ENCODE measurements at places on chromosomes 13 and 19.

DNA sequence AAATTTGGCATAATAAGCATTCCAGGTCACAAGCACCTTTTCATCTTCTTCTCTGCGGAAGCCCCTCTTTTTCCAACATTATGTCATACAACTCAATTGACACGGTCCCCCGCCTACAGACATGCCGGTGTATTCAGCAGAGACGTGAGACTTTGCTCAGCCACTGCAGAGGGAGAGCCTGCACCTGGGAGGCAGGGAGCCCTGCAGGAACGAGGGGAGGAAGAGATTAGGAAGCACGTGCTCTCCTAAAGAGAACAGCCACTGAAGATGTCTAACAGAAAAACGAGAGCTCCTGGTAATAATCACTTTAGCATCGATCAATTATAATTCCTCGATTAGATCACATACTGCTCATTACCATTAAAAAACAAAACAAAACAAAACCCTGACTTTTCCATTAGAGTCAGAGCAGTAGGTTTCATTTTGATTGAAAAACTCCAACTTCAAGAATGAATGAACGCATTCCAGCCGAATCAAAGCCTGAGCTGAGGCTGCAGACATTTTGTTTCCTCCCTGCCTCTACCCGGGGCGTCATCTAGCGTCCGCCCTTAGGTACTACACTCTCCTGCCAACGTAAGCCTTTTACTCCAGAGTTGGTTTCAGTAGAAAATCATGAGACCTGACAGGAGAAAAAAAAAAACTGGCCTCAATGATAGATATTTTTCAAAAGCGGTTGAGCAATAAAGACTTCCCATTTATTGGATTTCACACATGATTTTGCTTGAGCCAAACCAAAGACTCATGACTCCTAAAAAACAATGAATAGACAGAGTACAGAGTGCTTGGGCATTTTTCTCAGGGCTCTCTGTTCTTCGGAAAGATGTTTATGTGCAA is 194.5 kb downstream of the KATNAL1 start:
- DNase-seq: peak; percentile 82

GRCh38 chr13:76696370-76696769 is 189.8 kb downstream of the KCTD12 start:
- no peak for DNase-seq

GRCh38 chr13:59562924-59563323 is 600.8 kb downstream of the DIAPH3 start:
- DNase-seq: no peak

DNA sequence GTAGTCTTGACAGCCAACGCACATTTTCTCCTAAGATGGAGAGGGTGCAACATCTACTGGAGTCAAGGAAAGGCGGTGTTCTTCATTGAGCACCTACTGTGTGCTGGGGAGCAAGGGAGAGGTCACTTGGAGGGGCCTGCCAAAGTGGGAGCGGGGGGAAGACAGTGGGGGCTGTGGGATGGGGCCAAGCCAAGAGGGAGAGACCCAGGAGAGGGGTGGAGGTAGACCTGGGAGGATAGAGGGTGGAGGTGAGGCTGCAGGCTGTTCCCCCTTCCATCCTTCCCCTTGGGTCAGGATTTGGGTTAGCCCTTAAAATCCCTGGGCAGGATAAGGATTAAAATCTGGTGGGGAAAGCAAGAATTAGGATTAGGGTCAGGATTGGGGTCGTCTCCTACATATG is 1.7 kb upstream of the PLPP2 start:
- DNase-seq: no peak

DNA sequence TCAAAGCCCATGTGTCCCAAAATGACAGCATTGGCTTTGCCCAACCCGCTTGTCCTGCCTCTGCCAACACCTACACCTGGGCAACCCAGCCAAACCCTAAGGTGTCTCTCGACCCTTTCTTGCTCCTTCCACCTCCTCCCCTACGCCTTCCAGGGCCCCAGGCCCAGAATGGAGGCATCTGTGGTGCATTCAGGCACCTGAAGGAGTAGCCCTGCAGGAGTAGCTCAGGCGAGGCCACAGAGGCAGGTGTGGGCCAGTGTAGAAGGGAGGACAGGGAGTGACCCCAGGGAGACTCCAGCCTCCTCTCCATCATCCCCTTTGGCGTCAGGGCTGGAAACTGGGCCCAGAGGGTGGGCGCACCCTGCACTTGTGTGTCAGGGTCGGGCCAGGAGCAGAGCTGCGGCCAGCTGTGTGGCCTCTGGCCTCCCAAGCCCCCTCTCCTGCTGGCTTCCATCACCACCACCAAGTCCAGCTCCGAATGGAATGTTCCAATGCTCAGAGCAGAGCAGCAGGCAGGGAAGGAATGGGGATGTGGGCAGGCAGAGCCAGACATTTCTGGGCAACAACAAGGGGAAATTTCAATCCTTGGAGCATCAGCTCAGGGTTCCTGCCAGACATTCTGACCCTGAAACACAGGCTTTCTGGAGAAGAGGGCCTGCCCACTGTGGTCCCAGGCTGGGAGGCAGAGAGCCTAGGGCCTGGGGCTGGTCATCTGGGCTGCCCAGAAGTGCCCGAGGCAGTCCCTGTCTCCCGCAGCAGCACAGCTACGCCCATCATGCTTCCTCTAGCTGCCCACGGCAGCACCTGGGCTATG is 16.4 kb downstream of the PLEKHF1 start:
- DNase-seq: no peak

- peak; percentile 19 for DNase-seq
These were observed 73.2 kb upstream of the MEDAG start for GRCh38 chr13:30832845-30833332.
